ENCODE measurements at places on chromosomes 4 and X. TPM values are rescaled to one million over a fixed set of nuclear protein-coding genes. Genes with fewer than 3 reads are reported as not detected.

Gene TMEM47
- total RNA-seq: 14.7 TPM

Gene MAGEA2
- total RNA-seq: not detected

Gene OFD1
- total RNA-seq: 10.8 TPM

Gene GLOD5
- not detected for total RNA-seq

Gene SYNPO2
- 10.3 TPM for total RNA-seq

Gene LIMCH1
- total RNA-seq: 0.73 TPM

Gene TLL1
- under 0.01 TPM for total RNA-seq

Gene VSIG4
- total RNA-seq: under 0.01 TPM

Gene NPNT
- not detected for total RNA-seq

Gene SLC49A3
- 15.1 TPM for total RNA-seq

Gene MOSPD2
- total RNA-seq: 18.8 TPM

Gene HEPH
- total RNA-seq: 4.7 TPM

Gene HERC3
- total RNA-seq: 19.5 TPM

Gene HSFX3
- not detected for total RNA-seq

Gene ARMCX4
- 3.1 TPM for total RNA-seq

Gene GPR50
- not detected for total RNA-seq

Gene SSX4
- total RNA-seq: not detected

Gene ATP1B4
- not detected for total RNA-seq

Gene EDA2R
- 31.1 TPM for total RNA-seq

Gene NXF3
- not detected for total RNA-seq

Gene AFF2
- total RNA-seq: 0.37 TPM

Gene SLIT2
- 29.1 TPM for total RNA-seq

Gene MEPE
- not detected for total RNA-seq

Gene GABRG1
- not detected for total RNA-seq

Gene EREG
- 13.5 TPM for total RNA-seq

Gene CASP3
- 26.6 TPM for total RNA-seq

Gene MAB21L2
- total RNA-seq: not detected

All from subcutaneous preadipocyte (primary cell).